ENCODE measurements at places on chromosomes 12 and 14.

DNA sequence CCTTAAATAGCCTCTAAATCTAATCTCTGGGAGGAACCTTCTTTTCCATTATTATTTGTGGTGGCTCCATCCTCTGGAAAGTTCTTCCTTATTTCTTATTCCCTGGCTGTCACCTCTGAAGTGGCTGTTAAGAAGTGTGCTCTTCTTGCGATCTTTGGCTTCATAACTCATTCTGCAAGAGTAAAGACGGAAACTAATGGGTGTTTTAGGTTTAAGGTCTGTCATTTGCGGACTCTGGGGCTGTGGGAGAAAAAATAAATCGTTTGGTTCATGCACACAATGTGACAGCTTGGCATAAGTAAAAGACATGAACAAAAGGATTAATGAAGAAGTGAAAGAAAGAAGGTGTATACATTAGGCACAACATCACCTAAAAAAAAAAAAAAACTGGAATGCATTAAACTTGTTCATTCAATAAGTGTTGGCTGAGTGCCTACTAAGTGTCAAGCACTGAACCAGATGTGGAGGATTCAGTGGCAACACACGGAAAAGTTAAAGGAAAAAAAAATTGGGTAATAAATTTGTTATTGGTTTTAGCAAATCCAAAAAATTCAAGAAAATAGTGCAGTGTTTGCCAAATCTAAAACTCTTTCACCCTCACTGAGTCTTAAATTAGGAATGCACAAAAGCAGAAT, 99.5 kb downstream of the ERGIC2 start:
- DNase-seq = no peak

DNA sequence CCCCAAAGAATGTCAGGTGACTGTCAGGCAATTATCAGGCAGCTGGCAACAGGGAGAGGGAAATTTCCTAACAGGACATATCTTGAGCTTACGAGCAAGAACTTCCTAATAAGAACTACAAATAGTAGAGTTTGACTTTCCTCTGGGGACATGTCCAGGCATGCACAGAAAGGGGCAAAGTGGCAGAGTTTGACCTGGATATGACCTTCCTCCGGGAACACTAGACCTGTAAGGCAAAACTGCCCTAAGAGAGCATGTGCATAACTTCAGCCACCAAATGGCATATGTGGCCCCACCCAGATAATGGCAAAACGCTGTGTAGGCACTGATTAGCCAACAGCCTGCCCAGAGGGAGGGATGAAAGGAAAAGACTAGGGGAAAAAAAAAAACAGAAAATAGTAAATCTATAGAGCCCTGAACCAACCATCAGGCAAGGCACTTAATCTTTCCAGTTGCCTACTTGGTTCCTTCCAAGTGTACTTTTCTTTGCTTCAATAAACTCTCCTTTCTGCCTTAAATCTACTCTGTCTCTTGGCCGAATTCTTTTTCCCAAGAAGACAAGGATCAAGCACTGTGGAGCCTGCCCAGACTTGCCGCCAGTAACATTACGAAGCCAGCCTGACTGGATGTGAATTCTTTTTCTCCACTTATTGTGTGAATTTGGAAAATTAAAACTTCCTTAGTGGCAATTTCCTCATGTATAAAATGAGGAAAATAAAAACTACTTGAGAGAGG, 164.1 kb downstream of the SPTSSA start:
- DNase-seq = no peak

- DNase-seq = no peak
These were observed 185.5 kb downstream of the ETV6 start for GRCh38 chr12:11834931-11835330.

GRCh38 chr14:55107766-55108554, 21.1 kb upstream of the LGALS3 start:
- DNase-seq = no peak

- DNase-seq = no peak
These were observed 55.4 kb upstream of the FUT8 start for GRCh38 chr14:65357113-65357512.

GRCh38 chr12:79763766-79764452, 73.1 kb upstream of the PAWR start:
- no peak for DNase-seq

DNA sequence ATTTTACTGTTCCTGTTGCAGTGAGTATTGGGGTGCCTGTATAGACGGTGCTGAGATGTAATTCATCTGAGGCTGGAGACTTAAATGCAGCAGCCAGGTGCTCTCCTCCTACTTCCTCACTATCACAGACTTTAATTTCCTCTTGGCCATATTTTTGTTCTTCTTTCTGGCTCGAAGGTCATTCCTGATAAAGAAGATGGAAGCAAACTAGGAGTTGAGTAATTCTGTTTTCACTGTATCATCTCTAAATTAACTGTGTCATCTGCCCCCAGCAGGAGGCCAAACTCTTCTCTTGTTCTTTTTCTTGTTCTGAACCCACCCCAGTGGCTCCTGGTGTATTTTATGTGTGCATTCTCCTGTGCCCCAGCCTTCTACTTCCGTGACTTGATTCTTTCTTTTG, 141.7 kb upstream of the ARHGAP5 start:
- DNase-seq = no peak

DNA sequence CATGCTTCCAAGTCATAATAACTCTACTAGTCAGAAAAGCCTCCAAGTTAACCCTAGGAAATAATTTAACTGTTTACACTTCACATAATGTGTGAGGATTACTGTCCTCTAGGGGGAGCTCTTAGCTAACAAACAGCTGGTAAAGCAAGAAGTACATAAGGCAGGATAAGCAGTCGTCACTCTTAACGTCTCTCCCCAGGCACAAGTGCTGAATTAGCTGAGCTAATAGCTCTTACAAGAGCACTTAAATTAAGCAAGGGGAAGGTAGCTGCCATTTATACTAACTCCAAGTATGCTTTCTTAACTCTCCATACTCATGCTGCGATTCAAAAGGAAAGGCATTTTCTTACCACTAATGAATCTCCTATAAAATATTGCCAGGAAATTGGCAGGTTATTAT, 79.3 kb upstream of the TSPAN11 start:
- DNase-seq = no peak

- DNase-seq = no peak
These were observed 8.5 kb downstream of the KLHL33 start for GRCh38 chr14:20427231-20428009.

DNA sequence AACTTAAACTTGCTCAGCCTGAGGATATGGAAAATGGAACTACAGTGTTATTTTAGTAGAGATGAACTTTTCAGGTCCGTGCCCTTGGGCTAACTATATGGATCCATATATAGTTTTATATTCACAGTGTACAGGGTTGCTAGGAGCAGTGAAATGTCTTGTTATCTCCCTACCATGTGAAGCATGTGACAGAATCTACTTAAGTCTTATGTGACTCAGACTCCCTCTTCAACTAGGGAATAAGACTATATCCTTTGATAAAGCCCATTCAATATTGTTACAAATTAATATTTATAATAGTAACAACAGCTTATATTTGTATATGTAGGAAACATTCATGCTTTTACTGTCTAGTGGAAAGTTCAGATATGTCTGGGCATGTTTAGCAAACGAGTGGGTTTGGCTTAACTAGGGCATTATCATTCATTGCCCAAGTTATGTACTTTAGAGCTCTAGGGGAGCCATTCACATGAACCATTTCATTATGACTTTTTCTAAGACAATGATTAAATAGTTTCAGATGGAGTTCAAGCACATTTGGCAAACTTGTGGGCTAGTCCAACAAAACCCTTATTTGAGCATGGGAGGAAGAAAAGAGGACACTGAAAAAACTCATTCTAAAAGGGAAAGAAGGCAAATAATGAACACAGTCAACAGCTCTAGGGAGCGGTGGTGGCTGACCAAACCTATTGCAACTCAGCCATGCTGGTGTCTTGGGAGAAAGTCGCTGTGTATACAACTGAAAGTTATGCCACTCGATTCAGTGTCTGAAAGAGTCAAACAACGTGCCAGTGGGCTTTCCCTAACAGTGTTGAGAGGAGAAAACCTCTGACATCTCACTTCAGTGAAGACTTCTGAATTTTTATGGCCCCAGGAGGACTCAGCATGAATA, 305.9 kb upstream of the G2E3 start:
- DNase-seq = no peak

DNA sequence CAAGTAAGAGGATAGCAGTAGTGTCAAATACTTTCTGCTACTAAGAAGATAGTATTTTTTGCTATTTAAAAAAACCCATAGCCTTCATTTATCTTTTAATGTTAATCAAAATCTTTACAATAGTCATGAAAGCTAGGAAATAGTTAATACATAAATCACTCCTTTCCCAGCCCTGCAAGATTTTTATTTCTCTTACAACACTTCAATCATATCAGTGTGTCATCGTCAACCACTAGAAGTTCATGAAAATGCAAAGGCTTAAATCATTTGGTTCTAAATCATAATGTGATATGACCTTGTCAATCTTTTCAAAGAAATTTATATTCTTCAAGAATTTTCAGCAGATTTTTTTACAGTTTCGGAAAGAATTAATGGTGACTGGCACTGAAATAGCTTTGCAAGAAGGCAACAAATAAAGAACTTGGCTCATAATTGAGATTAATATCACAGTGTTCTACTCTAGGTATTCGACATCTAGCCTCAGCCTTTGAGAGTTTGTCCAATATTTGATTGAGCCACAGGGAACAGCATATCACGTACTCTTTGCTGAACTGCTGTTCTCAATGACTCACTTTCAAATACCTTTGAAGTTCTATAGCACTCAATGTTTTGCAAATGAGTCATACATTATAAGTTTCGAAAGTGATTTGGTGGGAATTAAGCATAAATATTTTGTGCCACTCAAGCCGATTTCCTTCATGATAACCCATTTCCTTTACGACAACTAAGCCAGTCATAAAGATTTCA, 384.0 kb upstream of the FOXG1 start:
- no peak for DNase-seq

DNA sequence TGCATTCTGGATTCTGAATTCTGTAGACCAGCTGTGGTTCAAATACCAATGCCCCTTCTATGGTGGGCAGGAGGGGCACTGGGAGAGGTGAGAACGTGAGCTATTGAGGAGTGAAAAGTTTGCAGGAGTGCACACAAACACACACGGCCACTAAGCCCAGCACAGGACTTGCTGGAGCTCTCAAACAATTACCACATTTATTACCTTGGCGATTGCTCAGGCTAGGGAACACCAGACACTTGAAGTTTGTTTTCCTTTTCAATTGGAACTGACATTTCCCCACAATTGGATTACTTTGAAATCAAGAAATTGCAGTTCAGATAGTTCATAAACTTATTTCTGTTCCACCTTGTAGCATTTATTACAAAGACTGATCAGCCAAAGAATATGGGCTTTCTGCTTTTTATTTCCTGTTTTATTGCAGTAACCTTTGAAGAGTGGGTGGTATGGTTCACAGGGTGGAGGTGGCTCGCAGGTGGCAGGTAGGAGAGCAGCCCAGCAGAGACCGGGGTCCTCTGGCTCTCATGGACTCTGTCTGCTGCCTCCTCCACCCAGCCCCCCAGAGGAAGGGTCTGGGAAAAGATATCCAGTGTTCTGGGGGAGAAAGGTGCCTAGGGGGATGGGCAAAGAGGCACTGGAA, 429.8 kb upstream of the CCDC196 start:
- no peak for DNase-seq

DNA sequence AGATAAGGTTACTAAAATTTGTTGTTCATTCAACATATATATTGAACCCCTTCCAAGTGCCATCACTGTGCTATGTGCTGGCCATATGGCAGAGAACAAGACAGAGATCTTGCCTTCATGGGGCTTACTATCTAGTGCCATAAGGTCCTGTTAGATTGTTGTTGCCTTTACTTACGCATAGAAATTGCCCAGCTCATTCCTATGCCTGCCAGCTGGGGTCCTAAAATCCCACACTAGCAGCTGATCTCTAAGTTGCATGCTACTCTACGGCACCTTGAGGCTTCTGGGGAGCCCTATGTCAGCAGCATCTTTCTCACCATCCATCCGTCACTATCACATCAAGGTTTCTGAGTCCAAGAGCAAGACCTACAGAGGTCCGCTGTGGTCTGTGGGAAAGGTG, 1.4 kb upstream of the KCNK10 start:
- DNase-seq = no peak

- DNase-seq = no peak
These were observed 254.0 kb upstream of the USP15 start for GRCh38 chr12:62006076-62006732.

GRCh38 chr12:93602897-93603668, 30.6 kb downstream of the SOCS2 start:
- no peak for DNase-seq

GRCh38 chr14:59020382-59020781, 168.1 kb upstream of the DAAM1 start:
- no peak for DNase-seq

All from activated CD8-positive, alpha-beta memory T cell treated with anti-CD3 and anti-CD28 coated beads for 1 hour (primary cell).